ENCODE measurements at places on chromosomes 12 and 14. TPM values are rescaled to one million over a fixed set of nuclear protein-coding genes. Genes with fewer than 3 reads are reported as not detected.

Gene PAX9
- total RNA-seq, result 0.64 TPM

Gene NPFF
- total RNA-seq, result not detected

Gene PHETA1
- 10.2 TPM for total RNA-seq

Gene FGD4
- 50.5 TPM for total RNA-seq

Gene VRK1
- 13.1 TPM for total RNA-seq

Gene EXOC3L4
- total RNA-seq, result 0.66 TPM

Gene IL31
- not detected for total RNA-seq

Gene TMEM120B
- 6.1 TPM for total RNA-seq

Gene CCDC197
- not detected for total RNA-seq

Gene FKBP11
- 15.7 TPM for total RNA-seq

Gene RTRAF
- 48.7 TPM for total RNA-seq

Gene EFS
- total RNA-seq, result 15.7 TPM

Gene BEGAIN
- 2.0 TPM for total RNA-seq

Gene PLEKHG7
- not detected for total RNA-seq

Measured in breast epithelium (tissue), 4 donors.